Panc1 (cell line): ENCODE measurements at places on chromosomes 1 and 21.

GRCh38 chr1:170807432-170807831 lies 127.9 kb upstream of the MROH9 start:
- DNase-seq: no peak

DNA sequence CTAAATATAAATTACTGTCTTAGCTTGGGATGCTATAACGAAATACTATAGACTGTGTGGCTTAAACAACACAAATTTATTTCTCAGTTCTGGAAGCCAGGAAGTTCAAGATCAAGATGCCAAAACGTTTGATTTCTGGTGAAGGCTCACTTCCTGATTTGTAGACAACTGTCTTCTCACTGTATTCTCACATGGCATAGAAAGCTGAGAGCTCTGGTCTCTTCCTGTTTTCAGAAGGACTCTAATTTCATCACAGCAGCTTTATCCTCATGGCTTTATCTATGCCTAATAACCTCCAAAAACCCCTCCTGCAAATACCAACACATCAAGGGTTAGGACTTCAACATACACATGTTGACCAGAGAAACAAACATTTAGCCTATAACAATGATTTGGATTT lies 1795.5 kb downstream of the MRPL39 start:
- no peak for DNase-seq

DNA sequence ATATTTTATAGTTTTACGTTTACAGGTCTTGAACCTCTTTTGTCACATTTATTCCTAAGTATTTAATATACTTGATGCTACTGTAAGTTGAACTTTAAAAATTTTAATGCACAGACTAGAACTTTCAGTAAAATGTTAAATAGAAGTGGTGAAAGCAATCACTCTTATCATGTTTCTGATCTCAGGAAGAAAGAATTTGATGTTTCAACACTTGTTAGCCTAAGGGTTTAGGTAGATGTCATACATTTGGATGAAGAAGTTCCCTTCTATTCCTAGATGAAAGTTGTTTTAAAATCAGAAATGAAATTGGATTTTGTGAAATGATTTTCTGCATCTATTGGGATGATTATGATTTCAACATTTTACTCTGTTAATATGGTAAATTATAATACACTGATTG lies 63.6 kb upstream of the TTLL7 start:
- no peak for DNase-seq

DNA sequence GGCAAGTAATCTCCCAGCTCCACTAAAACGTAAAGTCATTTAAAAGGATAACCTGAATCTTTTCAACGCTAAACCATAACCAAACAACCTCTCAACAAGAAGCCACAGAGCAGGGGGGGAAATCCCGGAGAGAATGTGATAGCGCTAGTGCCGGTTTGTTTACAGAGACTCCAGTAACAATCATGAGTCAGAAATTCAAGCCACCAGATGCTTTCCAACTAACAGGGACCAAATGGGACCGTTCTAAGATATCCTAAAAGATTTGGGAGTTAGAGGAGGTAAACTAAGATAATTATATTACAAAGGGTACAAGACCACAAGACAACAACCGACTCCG lies 825 bp downstream of the DCAF8 start:
- no peak for DNase-seq
